Smooth muscle cell of trachea (primary cell): ENCODE measurements at places on chromosomes 4 and X. TPM values are rescaled to one million over a fixed set of nuclear protein-coding genes. Genes with fewer than 3 reads are reported as not detected.

EPHA5 gene
- 4.5 and 4.7 TPM in 2 replicates for total RNA-seq

HSD17B10 gene
- 39.2 and 65.3 TPM in 2 replicates for total RNA-seq

ADGRG4 gene
- total RNA-seq, result under 0.01 TPM in 1 of 2 replicates, not detected in the other

FAT1 gene
- 168 and 386 TPM in 2 replicates for total RNA-seq

ZNF157 gene
- total RNA-seq, result under 0.01 and 0.17 TPM in 2 replicates

GLRA2 gene
- not detected in 2 replicates for total RNA-seq

BMX gene
- total RNA-seq, result 0.73 TPM in 1 of 2 replicates, not detected in the other

PPBP gene
- not detected in 2 replicates for total RNA-seq

STK32B gene
- 0.50 and 0.73 TPM in 2 replicates for total RNA-seq
